ENCODE measurements at places on chromosomes 16 and 17. TPM values are rescaled to one million over a fixed set of nuclear protein-coding genes. Genes with fewer than 3 reads are reported as not detected.

The HES7 gene
- 0.16 TPM for polyA plus RNA-seq

- no peak for DNase-seq
These were observed 2.0 kb downstream of the ASGR2 start for GRCh38 chr17:7112510-7113108.

DNA sequence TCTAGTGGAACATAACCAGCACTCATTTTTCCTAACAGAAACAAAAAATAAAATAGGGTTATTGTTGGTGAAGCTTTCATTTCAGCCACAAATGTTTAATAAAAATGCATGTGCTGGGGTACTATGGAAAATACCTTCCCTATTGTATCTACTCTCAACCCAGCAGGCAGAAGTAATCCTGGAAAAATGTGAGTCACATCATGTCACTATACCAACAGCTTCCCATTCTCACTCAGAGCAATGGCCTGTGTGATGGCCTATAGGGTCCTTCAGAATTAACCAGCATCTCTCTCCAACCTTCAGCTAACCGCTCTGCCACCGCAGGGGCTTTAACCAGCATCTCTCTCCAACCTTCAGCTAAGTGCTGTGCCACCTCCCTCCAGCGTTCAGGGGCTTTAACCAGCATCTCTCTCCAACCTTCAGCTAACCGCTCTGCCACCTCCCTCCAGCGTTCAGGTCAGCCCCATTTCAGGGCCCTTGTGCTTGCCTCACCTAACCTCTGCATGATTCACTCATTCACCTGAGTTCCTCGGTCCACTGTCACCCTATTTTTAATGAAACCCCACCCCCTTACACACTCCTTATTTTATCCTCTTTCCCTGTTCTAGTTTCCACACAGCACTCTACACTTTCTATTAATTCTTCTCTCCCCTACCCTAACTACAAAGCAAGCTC, 34.0 kb downstream of the UBE2G1 start:
- DNase-seq: no peak

DNA sequence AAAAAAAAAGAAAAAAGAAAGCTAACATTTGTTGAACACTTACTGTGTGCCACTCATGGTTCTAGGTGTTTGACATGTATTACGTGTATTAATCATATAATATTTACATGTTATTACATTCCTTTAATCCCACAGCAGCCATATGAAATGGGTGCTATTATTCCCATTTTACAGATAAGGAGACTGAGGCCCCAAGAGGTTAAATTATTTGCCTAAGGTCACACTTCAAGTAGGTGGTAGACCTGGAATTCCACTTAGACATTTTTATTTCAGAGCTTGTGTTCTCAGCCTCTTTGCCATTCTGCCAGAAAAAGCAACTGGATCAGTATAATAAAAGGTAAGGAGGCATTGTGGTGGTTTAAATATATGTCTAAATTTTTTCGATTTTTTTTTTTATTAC, 55.1 kb upstream of the HS3ST4 start:
- no peak for DNase-seq

The TMEM170A gene
- polyA plus RNA-seq: 43.0 TPM

GRCh38 chr16:61813339-61813738, 222.9 kb downstream of the CDH8 start:
- no peak for DNase-seq

DNA sequence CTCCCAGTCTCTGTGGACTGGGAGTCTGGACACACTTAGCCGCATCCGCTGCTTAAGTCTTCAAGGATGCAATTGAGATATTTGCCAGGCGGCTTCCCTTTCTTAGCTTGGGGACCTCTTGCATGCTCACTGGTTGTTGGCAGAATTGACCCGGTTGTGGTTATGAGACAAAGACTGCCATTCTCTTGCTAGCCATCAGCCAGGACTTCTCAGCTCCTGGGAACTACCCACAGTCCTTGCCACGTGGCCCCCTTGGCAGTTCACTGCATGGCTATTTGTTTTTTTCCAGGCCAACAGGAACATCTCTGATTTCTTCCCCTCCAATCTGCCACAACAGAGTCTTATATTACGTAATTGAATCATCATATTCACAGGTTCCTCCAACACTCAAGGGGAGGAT, 25.5 kb downstream of the CACNG4 start:
- DNase-seq: no peak

DNA sequence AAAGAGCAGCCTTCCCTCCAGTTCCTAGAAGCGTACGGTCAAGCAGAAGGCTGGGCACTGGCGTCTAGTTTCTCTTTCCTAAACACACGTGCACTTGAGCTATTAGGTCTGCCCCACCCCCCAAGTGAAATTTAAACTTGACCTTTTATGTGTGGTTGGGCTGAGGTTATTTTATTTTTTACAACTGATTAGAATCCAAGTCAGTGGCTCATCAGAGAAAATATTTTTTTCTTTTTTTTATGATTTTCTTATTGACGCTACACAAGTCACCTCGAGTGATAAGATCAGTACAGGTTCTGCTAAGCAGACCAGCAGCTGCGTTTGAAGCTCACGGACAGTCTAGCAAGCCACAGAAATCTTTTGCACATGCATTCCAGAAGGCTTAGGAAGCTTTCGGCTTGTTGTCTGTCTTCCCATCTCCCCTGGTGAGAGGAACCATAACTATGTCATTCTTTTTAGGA, 95.1 kb downstream of the ZFHX3 start:
- DNase-seq: no peak

GRCh38 chr17:81566461-81567126, 14.4 kb upstream of the FAAP100 start:
- DNase-seq: peak; percentile 39

- DNase-seq: no peak
These were observed 34.4 kb upstream of the ADGRG1 start for GRCh38 chr16:57593990-57594389.

- peak; percentile 76 for DNase-seq
These were observed 263.4 kb downstream of the BCAS3 start for GRCh38 chr17:60941028-60941427.

GRCh38 chr17:18129041-18129502, 20.5 kb downstream of the MYO15A start:
- DNase-seq: no peak

- no peak for DNase-seq
These were observed 6.9 kb upstream of the STH start for GRCh38 chr17:45992175-45992574.

- no peak for DNase-seq
These were observed 62.6 kb upstream of the ENDOV start for GRCh38 chr17:80352216-80352895.

- no peak for DNase-seq
These were observed 25.9 kb downstream of the TNRC6A start for GRCh38 chr16:24755201-24755874.

GRCh38 chr17:36945959-36946725, 2.6 kb upstream of the AATF start:
- no peak for DNase-seq

GRCh38 chr17:59707971-59708430, 547 bp downstream of the VMP1 start:
- no peak for DNase-seq

- no peak for DNase-seq
These were observed 11.0 kb downstream of the LRRC75A start for GRCh38 chr17:16480995-16481394.

GRCh38 chr17:77568540-77568939, 390.0 kb upstream of the TNRC6C start:
- DNase-seq: no peak

The NPIPA5 gene
- polyA plus RNA-seq: 19.6 TPM

The SLX1A gene
- polyA plus RNA-seq: 74.9 TPM

DNA sequence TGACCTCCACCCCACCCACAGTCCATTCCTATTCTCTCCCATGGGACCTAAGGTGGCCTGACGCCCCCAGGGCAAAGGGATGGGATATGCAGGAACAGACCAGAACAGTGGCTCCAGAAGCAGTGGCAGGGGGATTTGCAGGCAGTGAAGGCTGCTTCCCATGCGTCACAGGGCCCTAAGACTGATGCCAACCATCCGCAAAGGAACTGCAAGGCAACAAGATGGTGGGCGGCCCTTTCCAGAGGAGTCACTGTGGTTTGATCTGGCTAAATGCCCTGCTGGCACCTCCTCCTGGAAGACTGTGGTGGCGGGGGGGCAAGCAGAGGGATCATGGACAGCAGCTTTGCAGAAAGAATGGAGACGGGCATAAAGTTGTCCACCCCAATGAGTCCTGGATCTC, 4.4 kb upstream of the SLC39A11 start:
- DNase-seq: no peak

The SNX20 gene
- polyA plus RNA-seq: 2.1 TPM

DNA sequence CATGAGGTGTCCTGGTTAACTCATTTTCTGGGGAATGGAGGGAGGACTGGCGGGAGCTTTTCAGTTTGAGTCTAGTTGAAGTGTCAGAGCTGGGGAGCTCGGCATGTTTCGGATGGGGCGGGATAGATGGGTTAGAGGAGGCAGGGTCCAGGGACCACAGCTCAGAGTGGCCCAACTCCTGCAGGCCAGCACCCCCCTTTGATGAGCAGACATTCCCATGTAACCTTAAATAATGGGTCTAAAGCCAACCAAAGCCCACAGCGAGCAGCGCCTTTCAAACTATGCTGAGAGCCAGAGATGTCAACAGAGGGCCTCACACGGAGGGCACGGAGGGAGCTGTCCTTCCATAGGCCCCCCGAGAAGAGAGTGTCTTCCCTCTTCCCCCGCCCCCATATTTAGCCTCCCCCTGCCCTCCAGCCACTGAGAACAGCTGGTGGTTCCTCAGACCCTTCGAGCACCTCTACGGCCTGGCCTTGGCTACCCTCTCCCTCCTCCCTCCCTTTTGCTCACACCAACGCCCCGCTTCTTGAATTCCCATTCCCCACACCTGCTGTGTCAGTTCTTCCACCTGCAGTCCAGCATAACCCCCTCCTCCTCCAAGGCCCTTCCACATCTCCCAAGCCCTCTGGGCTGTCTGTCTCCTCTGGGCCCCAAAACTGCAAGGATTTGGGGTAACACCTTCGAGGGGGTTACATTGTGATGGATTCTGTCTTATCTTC, 21.8 kb downstream of the RAB11FIP4 start:
- DNase-seq: no peak
